GM20000 (cell line): ENCODE measurements at places on chromosomes 4 and X.

DNA sequence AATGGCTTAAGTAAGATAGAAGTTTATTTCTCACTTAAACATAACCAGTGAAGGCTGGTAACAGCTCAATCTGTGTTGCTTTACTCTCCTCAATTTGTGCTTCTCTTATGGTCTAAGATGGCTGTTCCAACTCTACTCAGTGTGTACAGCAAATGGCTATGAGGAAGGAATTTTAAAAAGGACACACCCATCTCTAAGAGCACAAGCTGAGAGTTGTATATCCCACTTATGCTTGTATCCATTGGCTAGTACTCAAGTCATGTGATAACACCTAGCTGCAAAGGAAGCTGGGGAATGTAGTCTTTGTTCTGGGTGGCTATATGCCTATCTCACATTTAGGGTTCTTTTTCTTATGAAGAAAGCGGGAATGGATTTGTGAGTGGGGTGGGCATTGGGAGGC lies 63.3 kb downstream of the GPAT3 start:
- DNase-seq: no peak

- DNase-seq: no peak
These were observed 646.5 kb upstream of the ACTRT1 start for GRCh38 chrX:128698573-128699181.

DNA sequence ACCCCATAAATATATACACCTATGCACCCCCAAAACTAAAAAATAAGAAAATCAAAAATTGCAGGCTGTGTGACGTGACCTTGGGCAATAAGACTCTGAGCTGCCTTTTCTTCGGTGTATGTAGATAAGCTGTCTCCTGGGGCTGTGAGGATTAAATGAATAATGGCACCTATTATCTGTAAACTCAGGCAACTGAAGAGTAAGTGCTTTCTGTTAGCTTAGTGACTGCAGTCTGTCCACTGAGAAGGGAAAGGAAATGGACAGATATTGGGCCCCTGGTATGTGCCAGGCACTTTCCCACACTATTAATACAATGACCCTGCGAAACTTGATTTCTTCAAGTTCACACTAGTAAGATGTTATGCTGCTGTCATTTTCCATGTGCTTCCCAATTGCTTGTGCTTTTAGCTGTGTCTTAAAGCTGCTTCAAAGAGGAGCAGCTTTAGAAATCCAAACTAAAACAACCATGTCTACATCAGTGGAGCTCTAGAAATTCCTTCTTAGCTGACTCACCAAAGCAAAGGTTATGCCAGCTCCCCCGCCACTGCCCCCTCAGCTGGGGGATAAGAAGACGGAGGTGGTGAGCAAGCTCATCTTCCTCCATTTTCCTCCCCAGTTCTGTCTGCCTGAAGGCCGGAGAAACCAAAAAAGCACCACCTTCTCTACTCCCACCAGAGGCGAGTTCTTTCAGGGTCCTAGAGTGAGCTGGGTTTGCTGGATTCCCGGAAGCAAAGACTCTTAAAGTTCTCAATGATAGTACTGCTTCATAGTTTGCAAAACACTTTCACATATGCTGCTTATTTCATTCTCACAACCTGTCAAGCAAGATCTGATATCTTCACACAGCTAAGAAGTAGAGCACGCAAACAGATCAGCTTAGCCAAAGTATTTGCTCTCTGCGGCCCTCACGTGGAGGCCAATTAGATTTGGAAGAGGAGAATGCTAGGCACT lies 8.8 kb upstream of the DGAT2L6 start:
- DNase-seq: no peak

DNA sequence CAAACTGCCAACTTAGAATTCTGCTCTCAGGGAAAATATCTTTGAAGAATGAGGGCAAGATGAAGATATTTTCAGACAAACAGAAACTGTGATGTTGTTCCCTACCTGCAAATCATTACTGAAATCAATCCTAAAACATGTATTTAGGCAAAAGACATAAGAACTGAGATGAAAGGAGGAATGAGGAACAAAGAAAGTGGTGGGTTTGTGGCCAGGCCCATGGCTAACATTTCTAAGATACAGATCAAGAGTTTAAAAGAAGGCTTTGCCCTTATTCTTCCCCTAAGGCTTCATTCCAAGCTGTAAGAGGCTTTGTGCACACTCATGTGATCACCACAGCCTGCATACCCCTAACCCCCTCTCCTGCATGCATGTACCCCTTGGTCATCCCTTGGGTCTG lies 46.5 kb downstream of the ADGRG2 start:
- no peak for DNase-seq

DNA sequence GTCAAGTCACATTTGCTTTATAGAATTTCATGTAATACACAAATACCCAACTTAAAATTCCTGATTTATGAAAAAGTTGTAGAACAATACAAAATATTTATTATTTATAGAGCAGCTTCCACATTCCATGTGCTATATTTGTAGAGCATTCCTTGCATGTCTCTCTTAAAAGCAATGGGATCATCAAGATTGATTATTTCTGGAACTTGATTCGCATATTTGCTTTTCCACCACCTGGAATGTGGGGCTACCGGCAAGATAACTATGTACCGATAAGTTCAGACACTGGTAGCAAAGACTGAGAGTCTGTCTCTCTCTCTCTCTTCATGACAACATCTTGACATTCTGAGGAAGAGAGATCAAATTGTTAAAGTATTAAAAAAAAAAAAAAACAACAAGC lies 59.3 kb downstream of the MAPK10 start:
- no peak for DNase-seq

DNA sequence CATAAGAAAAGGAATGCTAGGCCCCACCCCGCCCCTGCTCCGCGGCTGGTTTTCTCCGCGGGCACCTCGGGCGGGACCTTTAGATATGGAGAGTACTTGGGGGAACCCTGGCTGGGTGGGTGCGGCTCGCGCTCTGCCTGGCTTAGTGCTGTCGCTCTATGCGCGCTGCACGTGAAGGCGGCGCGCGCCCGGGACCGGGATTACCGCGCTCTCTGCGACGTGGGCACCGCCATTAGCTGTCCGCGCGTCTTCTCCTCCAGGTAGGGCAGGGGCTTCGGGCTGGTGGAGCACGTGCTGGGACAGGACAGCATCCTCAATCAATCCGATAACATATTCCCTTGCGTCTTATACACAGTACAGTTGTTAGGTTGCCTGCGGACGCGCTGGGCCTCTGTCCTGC lies 56.0 kb downstream of the MAGEB10 start:
- no peak for DNase-seq

DNA sequence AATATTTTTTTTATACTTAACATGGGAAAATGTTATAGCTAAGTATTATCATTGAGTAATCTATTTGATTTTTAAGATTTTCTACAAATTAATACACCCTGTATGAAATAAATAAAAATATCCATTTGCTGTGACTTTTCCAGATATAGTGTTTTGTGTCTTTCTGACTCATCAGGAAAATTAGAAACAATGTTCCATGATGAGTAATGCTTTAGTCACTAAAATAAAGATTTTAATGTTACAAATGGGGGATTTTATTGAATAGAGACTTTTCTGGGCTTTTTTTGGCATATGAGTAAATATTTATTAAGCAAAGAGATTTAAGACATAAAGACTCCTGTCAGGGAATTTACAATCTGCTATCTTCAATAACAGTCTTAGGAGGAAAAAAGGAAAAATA lies 279.2 kb upstream of the NOCT start:
- DNase-seq: no peak

- DNase-seq: no peak
These were observed 804 bp downstream of the OSTC start for GRCh38 chr4:108651014-108651791.

GRCh38 chr4:45324455-45325417 lies 598.4 kb upstream of the GNPDA2 start:
- no peak for DNase-seq

GRCh38 chr4:168769416-168769815 lies 240.6 kb downstream of the CBR4 start:
- DNase-seq: no peak

GRCh38 chrX:16882169-16882568 lies 12.0 kb upstream of the RBBP7 start:
- no peak for DNase-seq

GRCh38 chr4:127558489-127559407 lies 74.0 kb upstream of the INTU start:
- no peak for DNase-seq

DNA sequence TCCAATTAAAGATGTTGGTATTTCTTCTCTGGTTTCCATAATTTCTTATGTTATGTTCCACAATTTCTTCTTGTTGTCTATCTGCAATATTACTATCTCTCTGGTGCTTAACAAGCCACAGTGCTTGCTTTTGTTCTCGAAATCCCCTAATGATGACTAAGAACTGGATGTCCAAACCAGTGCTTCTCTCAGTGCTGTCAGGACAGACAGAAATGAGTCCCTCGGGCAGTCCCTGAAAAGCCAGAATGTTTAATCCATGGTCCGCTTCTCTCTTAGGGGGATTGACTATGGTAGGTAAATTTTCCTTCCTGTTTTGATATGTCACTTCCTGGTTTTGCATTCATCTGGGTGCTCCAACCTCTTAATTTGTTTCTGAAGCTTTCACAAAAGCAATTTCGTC lies 321.6 kb upstream of the PCDH10 start:
- no peak for DNase-seq

DNA sequence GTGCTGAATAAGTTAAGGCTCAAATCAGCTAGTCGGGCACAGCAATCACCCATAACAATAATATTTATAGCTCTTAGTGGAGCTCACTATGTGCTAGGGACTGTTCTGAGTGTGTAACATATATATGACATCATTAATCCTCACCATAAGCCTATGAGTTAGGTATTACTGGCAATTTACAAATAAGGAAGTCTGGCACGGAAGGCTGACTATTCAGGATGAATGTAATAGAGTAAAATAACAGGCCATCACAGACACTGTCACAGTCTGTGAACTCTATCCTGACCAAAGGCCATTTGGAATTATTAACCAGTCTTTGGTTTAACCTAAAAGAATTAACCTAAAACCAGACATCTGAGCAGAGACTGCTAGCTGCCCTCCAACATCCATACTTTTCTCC lies 119.3 kb downstream of the C4orf51 start:
- no peak for DNase-seq

GRCh38 chr4:102734591-102735385 lies 26.0 kb downstream of the MANBA start:
- peak; percentile 57 for DNase-seq

GRCh38 chr4:138209094-138209493 lies 33.1 kb downstream of the SLC7A11 start:
- no peak for DNase-seq

- no peak for DNase-seq
These were observed 203.0 kb upstream of the KLF8 start for GRCh38 chrX:56029188-56029587.

DNA sequence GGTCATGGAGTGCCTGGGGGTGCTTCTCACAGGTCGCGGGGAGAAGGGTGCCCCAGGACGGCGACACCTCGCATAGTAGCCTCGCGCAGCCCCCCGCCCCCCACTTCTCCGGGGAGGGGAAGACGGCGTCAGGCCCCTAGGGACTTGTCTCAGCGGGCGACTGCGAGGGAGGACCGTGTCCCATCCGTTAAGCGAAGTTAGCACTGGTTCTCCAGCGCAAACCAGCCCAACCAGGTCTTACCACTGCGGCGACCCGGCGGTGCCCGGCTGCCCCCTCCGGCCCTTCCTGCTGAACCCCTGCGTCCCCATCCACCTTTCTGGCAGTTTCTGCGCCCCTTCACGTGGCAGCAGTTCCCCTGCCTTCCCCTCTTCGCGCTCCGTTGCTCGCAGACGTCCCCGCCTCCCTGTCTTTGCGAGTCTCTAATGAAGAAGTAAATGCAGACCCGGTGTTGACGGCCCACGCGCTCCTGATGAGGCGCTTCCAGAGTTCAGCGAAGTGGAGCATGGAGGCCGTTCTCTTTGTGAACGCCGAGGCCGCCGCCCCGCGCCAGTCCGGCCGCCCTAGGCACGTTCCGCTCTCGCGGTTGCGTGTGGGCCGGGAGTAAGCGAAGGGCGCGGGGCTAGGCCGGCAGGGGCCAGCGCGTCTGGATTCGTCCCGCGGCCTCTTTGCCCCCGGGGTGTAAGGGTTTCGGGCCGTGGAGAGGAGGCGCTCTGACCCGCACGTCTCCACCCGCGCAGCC lies 3.0 kb downstream of the SLIT2 start:
- DNase-seq: peak; percentile 23

DNA sequence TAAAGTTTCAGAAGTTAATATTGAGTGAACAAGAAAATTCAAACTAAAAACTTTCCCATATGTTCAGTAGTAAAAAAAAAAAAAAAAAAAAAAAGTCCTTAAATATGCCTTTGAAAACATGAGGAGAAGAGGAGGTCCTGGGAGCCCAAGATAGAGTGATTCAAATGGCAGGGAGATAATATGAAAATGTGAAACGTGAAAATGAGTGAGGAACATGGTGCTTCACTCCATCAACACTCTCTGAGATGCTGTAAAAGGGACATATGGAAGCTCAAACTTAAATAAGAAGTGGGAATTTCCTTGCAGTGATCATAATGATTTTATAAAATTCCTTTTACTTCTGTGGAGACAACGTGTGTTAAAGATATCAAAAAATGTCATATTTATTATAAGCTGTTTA lies 423.9 kb downstream of the PABPC4L start:
- DNase-seq: no peak

GRCh38 chr4:80956421-80956820 lies 74.1 kb upstream of the BMP3 start:
- no peak for DNase-seq

GRCh38 chrX:15977644-15978043 lies 123.0 kb upstream of the AP1S2 start:
- no peak for DNase-seq

DNA sequence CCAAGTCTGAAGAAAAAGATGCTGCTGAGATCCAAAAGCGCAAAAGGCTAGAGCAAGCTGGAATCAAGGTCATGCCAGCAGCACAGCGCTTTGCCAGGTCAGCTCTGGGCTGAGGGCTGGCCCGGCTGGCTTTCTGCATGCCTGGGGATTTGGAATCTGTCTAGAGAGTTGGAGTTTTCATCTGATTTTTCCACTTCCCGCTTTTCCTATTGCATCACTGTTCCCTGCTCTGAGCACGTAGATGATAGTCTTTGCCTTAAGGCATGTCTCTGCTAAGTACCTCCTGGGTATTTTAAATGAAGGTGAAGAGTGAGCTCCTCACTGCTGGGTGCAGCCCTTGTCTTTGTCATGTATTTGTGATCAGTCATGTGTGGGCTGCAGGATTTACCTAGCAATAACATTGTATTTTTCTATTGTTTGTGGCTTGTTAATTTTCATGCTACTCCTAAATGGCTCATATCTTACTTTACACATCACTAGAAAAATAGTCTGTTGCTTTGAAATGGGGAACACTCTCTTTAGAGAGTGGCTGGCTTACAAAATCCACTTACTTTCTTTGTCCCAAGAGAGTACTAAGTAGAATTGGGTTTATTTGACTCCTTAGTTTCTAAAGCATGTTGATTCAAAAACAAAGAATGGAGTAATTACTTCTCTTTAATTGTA lies 82.8 kb downstream of the LIMCH1 start:
- DNase-seq: no peak

DNA sequence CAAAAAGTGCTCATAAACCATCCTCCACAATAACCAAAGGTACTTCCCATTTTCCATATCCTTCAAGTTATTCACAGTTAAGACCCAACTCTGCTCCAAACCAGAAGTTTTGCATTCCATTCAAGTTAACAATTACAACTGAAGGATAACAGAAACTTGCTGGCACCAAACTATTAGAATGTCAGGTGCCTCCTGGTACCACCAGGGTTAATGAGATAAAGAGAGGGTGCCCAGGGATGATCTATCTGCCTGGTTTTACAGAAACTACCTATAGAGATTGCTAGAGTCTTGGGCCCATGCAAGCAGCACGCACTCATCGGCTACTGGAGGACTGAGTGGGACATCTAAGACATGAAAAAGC lies 114.6 kb downstream of the RBM47 start:
- DNase-seq: no peak

- no peak for DNase-seq
These were observed 8.4 kb upstream of the SORCS2 start for GRCh38 chr4:7183780-7184460.

- no peak for DNase-seq
These were observed 293.8 kb downstream of the IQCM start for GRCh38 chr4:149521611-149522425.
